ENCODE measurements at places on chromosomes 11 and 22. TPM values are rescaled to one million over a fixed set of nuclear protein-coding genes. Genes with fewer than 3 reads are reported as not detected.

ZNF74 gene
- 32.0 TPM for total RNA-seq

BARX2 gene
- total RNA-seq = 0.83 TPM

GRCh38 chr11:85431319-85431718 lies 195.8 kb downstream of the DLG2 start:
- no peaks in the 10 kb centered on the region for H3K4me1 ChIP-seq
- H3K4me3 ChIP-seq = no peak overlapping the region
- no peak overlapping the region for H3K27ac ChIP-seq
- H3K27me3 ChIP-seq = no peaks in the 10 kb centered on the region

DNA sequence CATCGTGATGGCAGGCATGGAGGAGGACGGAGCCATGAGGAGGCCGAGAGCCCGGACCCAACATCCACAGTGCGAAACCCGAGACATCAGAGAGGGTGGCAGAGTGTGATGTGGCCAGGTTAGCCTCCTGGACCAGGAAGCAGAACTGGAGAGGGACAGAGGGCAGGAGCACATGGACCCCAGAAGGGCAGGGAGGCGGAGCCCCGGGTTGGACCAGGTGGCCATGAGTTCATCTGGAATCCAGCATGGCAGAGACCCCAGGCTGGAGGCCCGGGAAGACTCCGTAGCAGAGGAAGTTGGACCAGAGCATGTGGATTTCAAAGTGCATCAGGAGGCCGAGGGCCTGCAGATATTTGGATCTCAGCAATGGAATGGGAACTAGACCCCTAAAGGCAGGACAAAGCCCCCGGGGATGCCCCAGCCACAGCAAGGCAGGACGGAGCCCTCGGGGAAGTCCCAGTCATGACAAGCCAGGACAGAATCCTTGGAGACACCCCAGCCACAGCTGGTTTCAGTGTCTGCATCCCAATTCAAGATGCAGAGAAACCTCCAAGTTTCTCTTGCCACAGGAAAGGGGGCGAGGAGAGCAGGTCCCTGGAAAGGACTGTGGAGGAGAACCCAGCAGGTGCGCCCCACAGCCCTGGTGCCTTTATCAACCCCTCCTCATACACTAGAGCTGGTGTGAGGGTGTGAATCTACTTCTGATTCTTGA lies 1393.4 kb downstream of the BRD1 start:
- H3K27ac ChIP-seq = no peak overlapping the region
- no peaks in the 10 kb centered on the region for H3K36me3 ChIP-seq
- no peaks in the 10 kb centered on the region for H3K27me3 ChIP-seq
- no peaks in the 10 kb centered on the region for H3K4me1 ChIP-seq
- no peak overlapping the region for H3K4me3 ChIP-seq
- no peak for DNase-seq

DNA sequence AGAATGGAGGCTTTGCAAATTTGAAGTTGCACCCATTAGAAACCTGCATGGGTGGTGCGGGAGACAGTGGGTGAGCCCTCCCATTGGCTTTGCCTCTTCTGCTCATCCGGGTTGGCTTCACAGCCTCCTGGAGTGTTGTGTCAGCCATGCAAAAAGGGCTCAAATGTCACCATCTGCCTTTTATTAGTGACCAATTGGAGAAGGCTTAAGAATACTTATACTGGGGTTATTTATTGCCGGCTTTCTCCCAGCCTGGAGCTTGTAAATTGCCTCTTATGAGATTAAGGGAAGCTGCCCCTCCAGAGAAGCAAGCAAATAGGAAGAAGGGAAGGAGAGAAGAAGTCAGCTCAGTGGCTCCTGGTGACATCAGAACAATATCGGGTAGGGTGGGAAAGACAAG lies 182.6 kb downstream of the ST3GAL4 start:
- no peaks in the 10 kb centered on the region for H3K27me3 ChIP-seq
- DNase-seq = no peak
- no peaks in the 10 kb centered on the region for H3K4me1 ChIP-seq

- no peak overlapping the region for H3K27ac ChIP-seq
- no peak overlapping the region for H3K4me3 ChIP-seq
- H3K4me1 ChIP-seq = no peaks in the 10 kb centered on the region
- no peaks in the 10 kb centered on the region for H3K27me3 ChIP-seq
- H3K36me3 ChIP-seq = no peaks in the 10 kb centered on the region
Measured at GRCh38 chr11:45331839-45332238, 45.7 kb upstream of the SYT13 start.

All from uterus (tissue), 4 donors.